ENCODE measurements at places on chromosomes 13 and 19.

- DNase-seq, result no peak
Observed at GRCh38 chr13:49569993-49570689, 15.2 kb downstream of the RCBTB1 start.

DNA sequence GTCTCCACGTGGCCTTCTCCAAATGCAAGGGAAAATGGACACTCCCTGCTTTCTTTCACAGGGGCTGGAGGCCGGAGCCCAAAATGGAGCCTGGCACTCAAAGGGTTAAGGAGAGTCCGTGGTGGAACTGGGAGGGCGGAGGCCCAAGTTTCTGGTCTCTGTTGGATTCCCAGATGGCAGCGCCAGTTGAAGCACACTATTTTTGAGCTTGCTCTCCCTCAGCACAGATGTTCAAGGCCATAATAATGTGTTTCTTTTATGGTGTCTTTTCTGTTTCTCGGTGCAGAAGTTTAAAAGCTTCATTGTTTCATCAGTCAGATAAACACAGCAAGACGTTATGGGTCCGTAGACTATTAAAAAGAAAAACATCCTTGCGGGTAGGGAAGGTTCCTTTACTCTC, 67.6 kb downstream of the TNFRSF19 start:
- DNase-seq, result no peak

GRCh38 chr13:84646957-84647356, 764.7 kb upstream of the SLITRK1 start:
- no peak for DNase-seq

DNA sequence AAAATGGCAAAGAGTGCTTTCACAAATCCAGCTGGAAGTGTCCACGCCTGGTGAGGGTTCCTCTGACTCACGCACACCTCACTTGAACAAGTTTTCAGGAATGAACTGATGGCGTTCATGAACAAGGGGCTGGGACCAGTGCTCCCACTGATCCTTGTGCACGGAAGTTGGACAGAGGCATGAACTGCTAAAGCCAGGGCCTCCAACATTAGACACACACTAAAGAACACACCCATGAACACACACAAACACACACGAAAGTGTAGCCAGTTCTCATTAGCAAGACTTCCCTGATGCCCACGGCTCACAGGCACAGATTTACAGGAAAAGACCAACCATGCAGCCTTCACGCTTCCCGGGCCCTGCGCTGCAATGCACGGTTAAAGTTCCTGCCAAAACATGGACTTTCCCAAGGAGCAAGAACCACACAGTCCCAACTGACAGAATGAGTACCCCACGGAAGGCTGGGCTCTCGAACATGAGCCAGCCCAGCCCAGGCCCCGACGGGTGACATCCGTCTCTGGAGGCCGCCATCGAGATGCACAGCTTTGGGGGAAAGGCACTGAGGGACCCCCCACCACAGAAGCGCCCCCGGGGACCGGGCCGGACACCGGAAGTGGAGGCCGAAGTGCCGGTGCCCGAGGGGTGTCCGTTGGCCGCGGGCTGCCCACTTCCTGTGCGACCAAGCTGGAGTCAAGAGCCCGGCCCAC, 808 bp downstream of the DNMT1 start:
- DNase-seq, result no peak

DNA sequence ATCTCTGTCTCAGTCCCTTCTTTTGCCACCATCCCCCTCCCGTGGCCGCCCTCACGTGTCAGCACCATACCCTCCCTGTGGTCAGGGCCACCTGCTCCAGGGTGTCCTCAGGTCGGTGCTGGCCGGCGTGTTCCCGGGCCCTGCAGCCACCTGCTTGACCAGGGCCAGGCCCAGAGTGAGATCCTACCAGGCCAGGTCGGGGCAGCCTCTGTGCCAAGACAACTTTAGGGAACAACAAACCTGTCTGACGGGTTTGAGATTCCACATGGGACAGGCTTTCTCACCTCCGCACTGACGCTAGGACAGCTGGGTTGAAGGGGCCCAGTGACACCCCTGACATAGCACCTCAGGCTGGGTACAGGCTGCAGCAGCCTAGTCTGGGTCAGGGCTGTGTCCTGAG, 7.5 kb upstream of the SBNO2 start:
- no peak for DNase-seq

GRCh38 chr19:6091771-6092291, 18.5 kb downstream of the RFX2 start:
- DNase-seq, result no peak

- no peak for DNase-seq
Observed at GRCh38 chr19:15498910-15499309, 9.4 kb upstream of the CYP4F22 start.

DNA sequence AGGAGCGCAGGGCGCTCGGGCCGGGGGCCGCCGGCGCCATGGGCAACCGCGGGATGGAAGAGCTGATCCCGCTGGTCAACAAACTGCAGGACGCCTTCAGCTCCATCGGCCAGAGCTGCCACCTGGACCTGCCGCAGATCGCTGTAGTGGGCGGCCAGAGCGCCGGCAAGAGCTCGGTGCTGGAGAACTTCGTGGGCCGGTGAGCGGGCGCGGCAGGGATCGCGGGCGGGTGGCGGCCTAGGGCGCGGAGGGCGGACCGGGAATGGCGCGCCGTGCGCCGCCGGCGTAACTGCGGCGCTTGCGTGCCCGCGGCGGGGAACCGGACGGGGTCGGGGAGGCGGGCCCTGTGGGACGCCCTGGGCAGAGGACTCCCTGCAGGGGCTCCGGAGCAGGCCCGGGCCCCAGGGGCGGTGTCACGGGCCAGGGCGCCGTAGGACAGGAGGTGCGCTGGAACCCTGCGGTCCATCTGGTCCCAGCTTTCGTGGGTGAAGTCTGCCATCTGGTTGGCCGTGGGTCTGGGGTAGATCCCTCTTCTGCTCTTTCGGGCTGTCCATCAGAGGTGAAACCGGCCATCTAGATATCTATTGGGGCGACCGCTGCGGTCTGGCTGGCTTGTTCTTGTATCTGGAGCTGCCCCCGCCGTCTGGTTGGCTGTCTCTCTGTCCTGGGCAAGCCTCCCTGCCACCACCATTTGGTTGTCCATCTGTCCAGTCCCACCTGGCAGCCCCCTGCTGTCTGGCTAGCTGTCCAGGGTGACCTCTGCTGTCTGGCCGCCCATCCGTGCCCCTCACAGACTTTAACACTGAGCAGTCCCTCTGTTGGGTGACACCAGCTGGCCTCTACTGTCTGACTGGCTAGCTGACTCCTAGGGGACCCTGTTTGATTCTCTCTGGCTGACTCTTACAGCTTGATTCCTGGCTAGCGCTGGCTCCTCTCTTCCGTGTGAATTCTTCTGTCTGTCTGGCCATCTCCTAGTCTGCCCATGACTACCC, 622 bp downstream of the DNM2 start:
- no peak for DNase-seq
